ENCODE measurements at places on chromosomes 1 and 21.

DNA sequence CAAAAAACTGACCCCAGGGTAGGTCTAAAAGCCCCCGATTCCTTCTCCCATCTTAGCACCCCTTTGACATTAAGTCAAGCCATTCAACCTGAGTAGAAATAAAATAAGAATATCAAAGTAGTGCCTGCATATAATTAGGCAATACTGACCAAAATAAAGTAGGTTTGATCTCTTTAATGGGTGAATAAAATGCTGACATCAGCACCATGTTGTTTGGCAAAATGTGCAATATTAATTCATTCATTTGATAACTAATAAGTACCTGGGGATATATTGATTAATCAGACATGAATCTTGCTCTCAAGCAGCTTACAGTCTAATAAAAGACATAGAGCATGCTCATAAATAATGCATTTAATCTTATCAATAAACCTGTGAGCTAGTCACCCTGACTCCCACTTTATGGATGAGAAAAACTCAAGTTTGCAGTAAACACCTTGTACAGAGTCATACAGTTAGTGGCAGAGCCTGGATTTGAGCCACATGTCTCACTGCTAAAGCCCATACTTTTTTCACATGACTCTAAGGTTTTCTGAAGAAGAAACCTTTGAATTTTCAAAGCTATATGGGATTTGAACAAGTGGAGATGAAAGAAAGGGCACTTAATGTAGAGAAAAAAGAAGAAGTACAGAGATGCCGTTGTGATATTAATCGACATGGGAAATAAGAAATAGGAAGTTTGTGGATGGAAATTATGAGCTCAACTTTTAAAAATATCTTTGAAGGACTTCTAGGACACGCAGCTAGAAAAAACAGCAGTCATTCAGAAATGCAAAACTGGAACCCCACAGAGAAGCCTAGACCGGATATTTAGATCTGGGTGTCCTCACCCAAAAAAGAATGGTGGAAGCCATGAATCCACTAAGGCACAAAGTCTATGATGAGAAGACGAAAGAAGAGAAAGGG lies 183.9 kb downstream of the TOMM20 start:
- peak; percentile 61 for DNase-seq

GRCh38 chr1:230883967-230884366 lies 15.6 kb upstream of the C1orf198 start:
- no peak for DNase-seq

DNA sequence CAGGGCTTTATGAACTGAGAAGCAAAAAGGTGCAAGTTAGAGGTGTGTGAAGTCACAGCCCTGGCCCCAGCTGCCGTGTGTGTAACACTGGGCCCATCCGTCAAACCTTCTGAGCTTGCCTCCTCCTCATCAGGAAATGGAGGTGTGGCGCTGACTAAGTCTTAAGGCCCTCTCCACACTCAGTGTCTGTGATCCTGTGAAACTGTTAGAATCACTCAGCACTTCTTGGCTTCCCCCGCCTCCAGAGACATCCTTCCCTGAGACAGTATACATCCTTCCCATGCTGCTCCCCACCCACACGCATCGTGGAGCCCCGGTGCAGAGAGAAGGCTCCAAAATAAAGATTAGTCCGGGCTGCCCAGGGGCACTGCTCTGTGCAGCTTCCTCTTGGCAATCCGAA lies 33.3 kb downstream of the LRP8 start:
- DNase-seq: peak; percentile 61

GRCh38 chr1:197200272-197200899 lies 53.9 kb upstream of the ASPM start:
- DNase-seq: peak; percentile 17

DNA sequence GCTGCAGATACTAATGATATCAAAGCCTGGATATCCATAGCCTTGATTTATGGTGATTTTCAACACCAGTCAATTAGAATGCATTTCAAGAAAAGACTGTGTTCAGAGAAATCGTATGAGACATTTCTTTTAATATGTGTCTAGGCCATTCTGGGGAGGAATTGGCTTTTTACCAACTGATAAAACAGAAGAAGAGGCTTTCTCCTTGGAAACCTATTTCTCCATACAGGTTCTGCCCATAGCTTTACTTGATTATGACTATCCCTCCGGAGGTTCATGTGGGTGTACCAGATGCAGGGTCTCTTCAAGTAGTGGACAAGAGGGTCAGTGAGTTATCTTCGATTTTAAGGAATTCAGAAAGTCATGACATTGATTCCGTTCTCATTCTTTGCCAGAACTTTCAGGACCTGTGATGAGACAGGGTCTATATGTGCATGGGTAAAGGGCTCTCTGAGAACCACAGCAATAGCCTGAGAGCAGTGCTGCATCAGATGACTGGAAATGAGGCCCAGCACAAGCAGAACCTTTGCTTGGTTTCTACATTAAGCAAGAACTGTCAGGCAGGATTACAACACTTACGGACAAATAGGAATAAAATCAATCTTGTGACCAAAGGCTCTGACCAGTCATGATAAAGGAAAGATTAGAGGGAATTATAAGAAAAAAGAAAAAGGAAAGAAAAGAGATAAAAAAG lies 263.7 kb upstream of the SGIP1 start:
- DNase-seq: no peak

GRCh38 chr1:64323882-64324281 lies 120.5 kb downstream of the UBE2U start:
- DNase-seq: no peak

GRCh38 chr21:44592446-44593311 lies at the start of gene KRTAP10-6:
Gene KRTAP10-6, minus strand, starts transcription at chr21:44592505. Its CDS starts 21 bp downstream, at chr21:44592484.
- DNase-seq: no peak

DNA sequence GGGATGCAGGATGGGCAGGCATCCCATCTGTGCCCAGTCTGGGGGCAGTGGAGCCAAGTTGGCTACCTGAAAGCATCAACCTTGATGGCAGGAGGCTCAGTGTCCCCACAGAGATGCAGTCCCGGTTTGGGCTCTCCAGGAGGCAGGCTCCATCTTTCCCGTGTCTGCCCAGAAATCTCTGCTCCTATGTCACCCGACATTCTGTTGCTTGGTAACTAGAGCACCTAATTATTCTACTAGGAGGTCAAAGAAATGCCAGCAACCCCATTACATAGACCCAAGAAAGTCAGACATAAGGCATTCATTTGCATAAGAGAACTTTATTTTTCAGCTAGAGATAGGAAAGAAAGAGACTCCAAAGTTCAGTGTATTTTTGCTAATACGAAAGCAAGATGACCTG lies 100.3 kb upstream of the BACE2 start:
- DNase-seq: no peak

DNA sequence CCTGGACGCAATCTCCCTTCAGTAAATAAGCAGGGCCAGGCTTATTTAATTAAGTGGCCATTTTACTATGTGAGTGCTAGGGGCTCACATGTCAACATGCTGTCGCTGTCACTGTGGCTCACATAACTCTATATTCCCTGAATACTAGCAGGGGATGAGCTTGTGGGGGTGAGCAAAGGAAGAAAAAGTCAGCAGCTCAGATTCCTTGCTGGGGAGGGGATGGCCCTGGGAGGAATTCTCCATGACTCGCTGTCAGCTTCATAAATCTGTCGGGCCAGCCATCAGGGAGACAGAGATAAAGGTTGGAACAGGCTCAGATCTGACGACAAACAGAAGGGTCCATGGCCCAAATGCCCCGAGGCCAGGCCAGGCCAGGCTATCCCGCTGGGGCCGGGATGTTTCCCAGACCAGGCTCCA lies 26.0 kb upstream of the PLEKHG5 start:
- DNase-seq: no peak

DNA sequence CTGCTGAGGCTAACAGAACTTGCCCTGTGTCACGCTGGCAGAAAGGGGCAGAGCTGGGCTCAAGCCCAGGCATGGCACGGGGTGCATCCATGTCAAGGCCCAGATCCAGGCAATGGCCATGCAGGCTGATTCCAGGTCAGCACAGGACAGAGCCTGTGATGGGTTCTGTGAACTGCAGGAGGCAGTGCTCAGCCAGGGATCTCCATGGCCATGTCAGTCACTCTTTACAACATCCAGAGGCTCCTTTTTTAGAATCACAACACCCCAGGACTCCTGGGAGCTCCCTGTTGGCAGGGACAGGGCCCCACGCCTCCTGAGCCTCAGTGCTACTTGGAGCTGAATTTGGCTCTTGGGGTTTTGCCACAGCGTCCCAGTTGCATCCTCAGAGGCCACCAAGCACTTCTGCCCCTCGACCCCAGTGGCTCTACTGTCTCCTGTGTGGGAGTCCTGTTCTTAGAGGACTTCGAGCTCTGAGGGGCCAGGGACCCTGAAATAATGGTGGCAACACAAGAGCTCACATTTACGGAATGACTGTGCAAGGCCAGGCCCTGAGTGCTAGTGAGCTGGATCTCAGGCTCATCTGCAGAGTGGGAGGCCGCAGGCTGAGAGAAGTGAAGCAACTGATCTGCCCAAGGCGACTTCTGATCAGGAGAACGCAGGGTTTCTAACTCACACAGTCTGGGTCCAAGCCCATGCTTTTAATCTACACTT lies 211.5 kb downstream of the TRABD2B start:
- no peak for DNase-seq

GRCh38 chr1:6048179-6048867 lies 2.6 kb downstream of the KCNAB2 start:
- no peak for DNase-seq

All from GM12865 (cell line).